ENCODE measurements at places on chromosomes 4 and X.
A peak's percentile ranks its signal among the peaks of the same experiment; 100 is the strongest.

DNA sequence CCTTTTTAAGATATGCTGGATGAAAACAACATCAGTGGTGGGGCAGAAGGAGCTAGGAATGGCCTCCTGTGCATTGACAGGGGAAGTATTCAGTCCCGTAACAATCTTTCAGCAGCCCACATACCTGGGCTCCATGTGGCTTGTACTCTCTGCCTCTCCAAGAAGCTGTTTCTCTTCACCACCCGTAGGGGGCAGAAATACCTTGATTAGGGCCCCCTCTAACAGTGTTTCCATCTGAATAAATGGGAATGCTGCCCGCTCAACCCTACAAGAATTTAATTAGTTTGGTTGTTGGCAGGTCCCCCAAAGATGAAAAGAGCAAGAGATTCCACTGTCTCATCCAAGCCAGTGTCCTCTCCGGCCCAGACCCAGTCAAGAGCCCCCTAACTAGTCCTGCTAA lies 155.2 kb downstream of the SMIM20 start:
- no peak for DNase-seq

DNA sequence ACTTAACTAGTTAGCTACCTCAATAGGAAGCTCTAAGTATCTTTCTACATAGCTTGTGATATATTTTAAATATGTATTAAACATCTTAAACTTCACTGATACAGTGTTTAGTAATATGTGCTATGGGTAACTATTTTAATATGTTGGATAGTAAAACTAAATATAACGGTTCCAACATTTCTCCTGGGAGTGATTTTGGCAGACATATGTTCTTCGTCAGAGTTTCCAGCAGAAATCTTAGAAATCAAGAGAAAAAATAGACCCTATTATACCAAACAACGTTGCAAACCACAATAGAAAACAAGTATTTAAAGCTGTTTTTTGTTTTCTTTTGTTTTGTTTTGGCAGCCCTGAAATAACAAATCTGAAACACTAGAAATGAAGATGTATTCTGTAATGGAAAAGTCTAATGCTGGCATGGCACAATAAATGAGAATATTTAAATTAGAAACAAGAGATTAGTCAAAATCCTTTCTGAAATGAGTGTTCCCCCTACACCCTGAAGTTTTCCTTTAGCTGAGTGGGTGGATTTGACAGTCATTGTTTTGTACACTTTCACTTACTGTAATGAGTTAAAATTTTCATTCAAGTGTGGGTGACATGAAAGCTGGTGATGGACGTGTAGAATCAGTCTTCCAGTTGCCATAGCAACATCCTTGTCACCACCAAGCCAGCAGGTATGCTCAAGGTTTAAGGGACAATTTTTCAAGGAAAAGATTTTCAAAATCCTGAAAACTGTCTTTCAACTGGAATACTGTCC lies 233.5 kb downstream of the SCFD2 start:
- no peak for DNase-seq

GRCh38 chr4:166680796-166681195 lies 553.5 kb downstream of the SPOCK3 start:
- DNase-seq = no peak

- DNase-seq = no peak
Observed at GRCh38 chrX:149476513-149476912, 28.6 kb downstream of the IDS start.

GRCh38 chr4:95590615-95591014 lies 41.8 kb upstream of the UNC5C start:
- no peak for DNase-seq

GRCh38 chr4:146567396-146567795 lies 45.7 kb upstream of the SLC10A7 start:
- no peak for DNase-seq

GRCh38 chrX:75649829-75650228 lies 127.0 kb upstream of the ZDHHC15 start:
- DNase-seq = no peak

DNA sequence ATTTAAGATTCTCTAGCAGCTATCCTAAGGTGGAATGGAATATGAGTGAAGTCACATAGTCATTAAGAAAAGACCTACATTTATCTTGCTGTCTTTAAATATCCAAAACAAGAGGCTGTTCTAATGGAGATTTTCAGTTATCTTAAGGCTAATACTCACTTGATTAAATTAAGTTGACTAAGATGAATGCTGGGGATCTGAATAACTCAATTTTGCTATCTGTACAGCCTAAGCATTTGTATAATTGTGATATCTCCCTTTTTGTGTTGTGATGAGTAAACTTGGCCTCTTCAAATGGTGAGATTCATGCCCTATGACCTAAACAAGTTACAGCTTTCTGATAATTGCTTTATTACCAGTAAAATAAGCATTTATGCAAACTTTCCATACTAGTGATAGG lies 13.6 kb upstream of the GUCY1A1 start:
- DNase-seq = no peak

GRCh38 chr4:110059556-110060191 lies 138.7 kb downstream of the ELOVL6 start:
- DNase-seq = no peak

DNA sequence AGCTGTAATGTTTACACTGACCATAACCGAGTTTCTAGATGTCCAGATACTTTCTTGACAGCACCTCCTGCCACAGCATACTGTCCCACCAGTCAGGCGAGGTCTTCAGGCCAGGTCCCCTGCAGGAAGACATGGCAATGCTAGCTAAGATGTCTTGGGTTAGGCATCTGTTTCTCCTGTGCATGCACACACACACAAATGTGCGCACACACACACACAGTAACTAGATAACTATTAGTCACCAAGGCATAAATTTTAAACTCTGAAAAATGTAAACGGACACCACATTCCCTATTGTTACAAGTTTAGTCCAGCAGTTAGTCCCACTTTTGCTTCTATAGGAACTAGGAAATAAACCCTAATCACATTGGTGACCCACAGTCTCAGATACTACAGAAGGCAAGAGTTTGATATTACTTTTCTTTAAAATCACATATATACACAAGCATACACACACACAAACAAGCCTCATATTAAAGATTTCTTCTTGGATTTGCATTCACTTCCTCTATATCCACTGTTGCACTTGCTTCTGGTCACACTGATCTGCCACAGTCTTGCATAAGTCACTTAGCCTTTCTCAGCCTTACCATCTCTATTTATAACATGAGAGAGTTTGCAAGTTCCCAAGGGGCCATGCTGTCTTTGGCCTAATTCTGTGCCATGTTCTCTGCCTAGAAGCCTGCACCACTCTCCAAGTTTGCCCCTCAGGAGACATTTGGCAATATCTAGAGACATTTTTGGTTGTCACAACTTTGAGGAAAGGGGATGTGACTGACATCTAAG lies 32.2 kb downstream of the IL21 start:
- no peak for DNase-seq

- peak; percentile 28 for DNase-seq
Observed at GRCh38 chr4:105474099-105474518, 247 bp upstream of the PPA2 start.

DNA sequence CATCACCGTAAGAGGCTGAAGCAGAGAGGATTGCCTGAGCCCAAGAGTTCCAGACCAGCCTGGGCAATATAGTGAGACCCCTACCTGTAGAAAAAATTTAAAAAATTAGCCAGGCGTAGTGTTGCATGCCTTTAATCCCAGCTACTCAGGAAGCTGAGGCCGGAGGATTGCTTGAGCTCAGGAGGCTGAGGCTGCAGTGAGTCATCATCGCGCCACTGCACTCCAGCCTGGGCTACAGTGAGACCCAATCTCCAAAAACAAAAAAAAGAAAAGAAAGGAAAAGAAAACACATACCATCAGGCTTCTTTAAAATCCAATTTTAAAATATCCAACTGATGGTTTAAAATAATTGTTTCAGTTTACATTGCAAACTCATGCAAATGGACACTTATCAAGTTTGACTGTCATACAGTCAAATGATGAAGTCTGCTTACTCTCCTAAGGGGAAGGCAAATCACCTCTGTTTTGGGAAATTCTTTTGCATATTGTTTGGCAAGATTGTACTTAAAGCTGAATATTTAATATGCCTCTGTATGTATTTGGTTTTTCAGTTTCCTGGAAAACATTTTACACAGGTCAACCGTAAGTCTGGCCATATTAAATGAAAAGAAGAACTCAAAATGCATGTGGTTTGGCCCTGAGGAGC lies 23.7 kb upstream of the TENM3 start:
- DNase-seq = no peak

DNA sequence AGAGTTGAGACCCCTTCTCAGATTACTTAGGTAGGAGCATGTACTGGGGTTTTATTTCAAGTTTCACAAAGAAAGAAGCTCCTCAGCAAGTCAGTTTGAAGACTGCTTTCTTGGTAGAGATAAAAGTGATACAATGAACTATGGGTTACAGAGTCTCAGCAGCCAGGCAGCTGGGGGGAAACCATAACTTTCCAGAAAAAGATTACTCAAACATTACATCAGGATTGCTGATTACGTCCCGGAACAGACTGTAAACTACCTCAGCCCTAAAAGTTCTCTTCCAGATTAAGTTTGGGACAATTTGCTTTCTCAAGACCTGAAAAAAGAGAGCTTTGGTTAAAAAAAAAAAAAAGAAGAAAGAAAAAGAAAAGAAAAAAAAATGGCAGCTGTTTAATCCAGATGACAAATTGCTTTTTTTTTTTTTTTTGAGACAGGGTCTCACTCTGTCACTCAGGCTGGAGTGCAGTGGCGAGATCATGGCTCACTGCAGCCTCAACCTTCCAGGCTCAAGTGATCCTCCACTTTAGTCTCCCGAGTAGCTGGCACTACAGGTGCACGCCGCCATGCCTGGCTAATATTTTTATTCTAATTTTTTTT lies 16.6 kb downstream of the SAT1 start:
- DNase-seq = no peak

- DNase-seq = no peak
Observed at GRCh38 chr4:79338148-79338547, 12.3 kb upstream of the NAA11 start.

DNA sequence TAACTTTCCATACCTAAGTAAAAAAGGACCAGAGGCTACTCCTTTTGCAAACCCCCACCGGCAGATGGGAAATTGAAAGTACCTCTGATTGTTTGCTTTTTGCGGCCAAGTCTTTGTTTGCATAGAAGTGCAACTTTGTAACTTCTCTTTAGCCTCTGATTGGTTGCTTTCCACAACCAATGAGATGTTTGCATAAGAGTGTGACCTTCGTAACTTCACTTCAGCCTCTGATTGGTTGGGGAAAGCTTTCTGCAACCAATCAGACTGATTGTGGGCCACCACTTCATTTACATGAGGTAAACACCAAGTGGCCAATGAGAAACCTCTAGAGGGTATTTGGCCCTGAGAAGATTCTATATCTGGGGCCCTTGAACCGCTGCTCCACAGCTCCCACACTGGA lies 48.8 kb upstream of the PGRMC1 start:
- DNase-seq = no peak

- DNase-seq = no peak
Observed at GRCh38 chr4:161148051-161148450, 1015.7 kb downstream of the FSTL5 start.

GRCh38 chr4:110550260-110550659 lies 72.6 kb downstream of the PITX2 start:
- no peak for DNase-seq

DNA sequence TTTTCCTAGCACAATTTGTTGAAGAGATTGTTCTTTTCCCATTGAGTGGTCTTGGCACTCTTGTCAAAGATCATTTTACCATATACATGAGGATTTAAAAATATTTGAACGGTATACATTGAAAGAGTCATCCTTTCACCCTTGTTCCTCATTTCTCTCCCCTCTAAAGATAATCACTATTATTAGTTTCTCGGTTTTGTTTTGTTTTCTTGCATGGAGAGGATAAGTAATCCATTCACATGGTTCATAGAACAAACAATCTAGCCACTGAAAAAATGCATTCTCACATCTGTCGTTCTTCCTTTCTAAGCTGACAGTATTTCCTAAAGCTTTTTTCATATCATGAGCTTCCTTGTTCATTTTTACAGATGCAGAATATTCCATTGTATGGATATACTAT lies 39.2 kb upstream of the MSMO1 start:
- DNase-seq = no peak

DNA sequence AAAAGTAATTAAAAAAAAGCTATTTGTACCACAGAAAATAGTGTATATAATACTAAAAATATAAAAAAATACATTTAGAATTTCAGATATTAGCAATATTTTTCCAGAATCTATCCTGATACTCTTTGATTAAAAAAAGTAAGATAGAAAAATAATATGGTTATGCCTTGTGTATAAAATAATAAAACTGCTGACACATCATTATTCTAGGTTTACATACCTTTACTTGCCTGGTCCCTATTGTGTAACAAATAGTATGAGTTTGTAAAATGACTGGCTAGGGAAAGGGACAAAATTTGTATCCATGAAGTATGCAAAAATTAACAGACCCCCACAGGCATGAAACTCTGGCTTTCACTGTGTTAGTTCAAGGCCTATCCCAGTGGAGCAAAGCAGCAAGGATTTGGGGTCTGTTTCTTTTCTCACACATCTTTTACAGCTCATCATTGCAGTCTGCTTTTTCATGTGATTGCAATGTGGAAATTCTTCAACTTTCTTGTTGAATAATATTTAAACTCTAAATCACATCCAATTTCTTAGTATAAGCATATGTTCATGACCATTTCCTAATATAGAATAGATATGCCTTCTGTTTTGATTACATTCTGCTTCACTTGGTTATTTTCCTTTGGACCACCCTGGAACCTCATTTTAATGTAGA lies 136.7 kb upstream of the PCDH18 start:
- no peak for DNase-seq

- DNase-seq = peak; percentile 42
Observed at GRCh38 chr4:76950052-76950955, 752 bp downstream of the SEPTIN11 start.

DNA sequence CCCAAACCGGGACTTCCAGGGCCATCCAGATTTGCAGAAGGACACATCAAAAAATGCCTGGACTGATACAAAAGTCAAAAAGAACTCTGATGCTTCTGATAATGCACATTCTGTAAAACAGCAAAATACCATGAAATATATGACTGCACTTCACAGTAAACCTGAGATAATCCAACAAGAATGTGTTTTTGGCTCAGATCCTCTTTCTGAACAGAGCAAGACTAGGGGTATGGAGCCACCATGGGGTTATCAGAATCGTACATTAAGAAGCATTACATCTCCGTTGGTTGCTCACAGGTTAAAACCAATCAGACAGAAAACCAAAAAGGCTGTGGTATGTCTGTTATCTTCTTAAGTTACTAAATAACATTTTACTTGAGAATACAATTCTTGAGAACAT lies 9.2 kb downstream of the PLK4 start:
- no peak for DNase-seq

GRCh38 chr4:85370400-85371032 lies 104.4 kb upstream of the ARHGAP24 start:
- peak; percentile 15 for DNase-seq

DNA sequence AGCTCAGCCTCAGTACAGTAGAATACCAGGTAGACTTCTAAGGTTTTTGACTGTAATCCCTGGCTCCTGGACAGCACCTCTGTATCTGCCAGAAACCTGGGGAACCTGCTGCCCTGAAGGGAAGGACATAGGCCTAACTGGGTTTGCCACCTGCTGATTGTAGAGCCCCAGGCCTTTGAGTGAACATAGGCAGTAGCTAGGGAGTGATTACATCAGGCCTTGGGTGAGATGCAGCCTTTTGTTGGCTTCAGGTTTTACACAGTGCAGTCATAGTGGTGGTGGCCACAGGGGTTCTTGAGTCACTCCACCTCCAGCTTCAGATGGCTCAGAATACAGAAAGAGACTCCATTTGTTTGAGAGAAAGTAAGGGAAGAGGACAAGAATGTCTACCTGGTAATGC lies 19.3 kb downstream of the IQCM start:
- DNase-seq = no peak

GRCh38 chrX:113644426-113644825 lies 803.8 kb upstream of the AMOT start:
- DNase-seq = no peak

Measured in amygdala (tissue), 56 donors.